ENCODE measurements at places on chromosomes 7 and 10.

GRCh38 chr10:114767986-114768821, 53.4 kb upstream of the FHIP2A start:
- no peak for DNase-seq

GRCh38 chr10:72174297-72174662, 41.5 kb upstream of the ANAPC16 start:
- DNase-seq, result no peak

- no peak for DNase-seq
These were observed 1.5 kb upstream of the TSPAN14 start for GRCh38 chr10:80452640-80453039.

DNA sequence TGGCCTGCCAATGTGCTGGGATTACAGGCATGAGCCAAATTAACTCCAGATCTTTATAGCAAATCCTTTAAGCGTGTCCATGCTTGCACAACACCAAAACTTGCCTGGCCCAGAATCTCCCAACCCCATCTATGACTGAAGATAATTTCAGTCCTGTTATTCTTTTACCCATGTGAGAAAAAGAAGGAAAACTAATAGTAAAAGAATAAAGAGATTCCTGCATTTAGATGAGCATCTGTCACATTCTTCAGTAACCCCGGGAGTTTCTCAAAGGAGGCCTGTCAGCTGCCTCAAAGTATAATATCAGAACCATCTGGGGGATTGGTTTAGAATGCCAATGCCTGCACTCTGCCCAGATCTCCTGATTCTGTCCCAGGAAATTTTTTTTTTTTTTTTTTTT, 158.1 kb upstream of the KMT2E start:
- DNase-seq, result no peak

DNA sequence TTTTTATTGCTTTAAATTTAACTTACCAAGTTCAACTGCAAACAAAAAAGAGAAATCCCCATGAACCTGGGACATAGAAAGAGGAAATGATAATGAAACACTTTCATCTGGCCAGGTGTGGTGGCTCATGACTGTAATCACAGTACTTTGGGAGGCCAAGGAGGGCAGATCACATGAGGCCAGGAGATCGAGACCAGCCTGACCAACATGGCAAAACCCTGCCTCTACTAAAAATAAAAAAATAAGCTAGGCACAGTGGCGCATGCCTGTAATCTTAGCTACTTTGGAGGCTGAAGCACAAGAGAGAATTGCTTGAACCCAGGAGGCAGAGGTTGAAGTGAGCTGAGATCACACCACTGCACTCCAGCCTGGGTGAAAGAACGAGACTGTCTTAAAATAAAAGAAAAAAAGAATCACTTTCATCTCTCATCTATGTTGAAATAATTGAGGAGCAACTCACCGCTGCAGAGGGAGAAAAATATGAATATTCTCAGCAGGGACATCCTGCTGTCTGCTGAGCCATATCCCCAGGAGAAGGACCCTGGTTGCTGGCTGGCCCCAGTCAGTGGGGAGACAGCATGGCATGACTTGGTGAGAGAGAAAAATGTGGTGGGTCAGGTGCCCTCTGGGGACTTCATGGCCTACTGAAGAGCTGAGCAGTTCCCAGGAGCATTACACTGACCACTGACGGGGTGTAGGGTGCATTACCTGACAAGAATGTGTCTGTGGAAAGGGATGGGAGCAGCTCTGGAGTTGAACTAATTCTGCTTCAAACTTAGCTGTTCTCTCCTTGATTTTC, 22.8 kb upstream of the TARP start:
- no peak for DNase-seq

- DNase-seq, result no peak
These were observed 7.3 kb downstream of the PPIF start for GRCh38 chr10:79354615-79355014.

- DNase-seq, result no peak
These were observed 46.3 kb upstream of the HYAL4 start for GRCh38 chr7:123798532-123799188.

DNA sequence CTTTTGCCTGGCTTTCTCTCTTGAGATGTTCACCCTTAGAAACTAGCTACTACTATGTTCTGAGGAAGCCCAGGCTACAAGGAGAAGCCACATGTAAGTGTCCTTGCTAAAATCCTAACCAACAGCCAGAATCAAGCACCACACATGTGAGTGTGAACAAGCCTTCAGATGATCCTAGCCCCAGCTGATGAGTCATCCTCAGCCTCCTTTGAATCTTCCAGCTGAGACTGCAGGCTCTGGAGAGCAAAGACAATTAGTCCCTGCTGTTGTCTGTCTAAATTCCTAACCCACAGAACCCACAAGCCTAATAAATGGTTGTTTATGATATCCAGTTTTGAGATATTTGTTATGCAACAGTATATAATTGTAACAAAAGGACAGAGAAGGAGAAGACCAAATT, 92.8 kb upstream of the TAC1 start:
- no peak for DNase-seq

DNA sequence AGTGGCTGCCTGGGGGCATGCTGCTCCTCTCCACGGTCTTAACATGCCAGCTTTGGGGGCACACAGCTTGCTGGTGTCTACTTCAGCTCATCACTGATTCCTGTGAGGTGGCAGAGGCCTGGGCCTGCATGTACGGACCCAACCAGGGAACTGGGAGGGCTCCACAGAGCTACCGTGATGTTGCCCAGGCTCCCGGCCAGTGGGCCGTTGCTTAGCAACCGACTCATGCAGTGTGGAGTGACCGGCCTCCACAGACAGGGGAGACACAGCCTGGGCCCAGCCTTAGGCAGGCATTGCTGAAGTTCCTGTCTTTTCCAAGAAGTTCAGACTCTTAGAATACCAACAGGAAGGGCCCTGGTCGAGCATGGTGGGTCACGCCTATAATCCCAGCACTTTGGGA, 25.8 kb upstream of the SH2B2 start:
- DNase-seq, result no peak

DNA sequence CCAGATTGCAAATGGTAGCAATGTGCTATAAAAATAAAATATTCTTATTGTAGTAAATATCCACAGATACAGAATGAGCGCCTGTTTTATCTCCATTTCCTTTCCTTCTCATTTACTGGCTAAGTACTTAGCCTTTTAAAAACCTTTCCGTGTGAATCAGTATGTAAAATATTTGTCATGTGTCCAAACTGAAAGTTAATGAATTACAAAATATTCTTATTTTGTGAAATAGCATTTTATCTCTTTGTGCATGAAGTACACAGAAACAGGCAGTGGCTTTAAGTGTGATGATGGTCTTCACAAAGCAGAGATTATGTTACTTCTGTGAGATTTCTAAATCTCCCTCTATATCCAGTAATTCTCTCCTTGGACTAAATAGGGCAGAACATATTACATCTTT, 56.7 kb upstream of the KIAA1217 start:
- no peak for DNase-seq

- DNase-seq, result peak; percentile 19
These were observed at the start of gene STX1A for GRCh38 chr7:73718905-73719805. Gene STX1A, minus strand, starts transcription at chr7:73719669. Its CDS starts 38 bp downstream, at chr7:73719631.

DNA sequence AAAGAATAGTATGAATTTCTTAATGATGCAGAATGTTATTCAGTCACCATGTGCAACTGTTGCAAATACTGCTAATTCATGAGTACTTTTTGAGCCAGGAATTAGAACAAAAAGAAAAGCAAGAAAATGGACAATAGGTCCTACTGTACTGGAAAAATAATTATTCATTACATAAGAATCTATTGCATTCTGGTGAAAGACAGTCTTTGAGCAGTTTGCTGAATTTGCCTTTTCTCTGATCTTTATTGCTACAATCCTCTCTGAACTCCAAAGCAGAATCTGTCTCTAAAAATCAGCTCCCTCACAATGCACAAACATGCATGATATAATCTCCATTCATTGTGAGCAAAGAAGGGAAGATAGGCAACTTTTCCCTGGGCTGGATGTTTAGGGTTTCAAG, 12.8 kb downstream of the IFIT2 start:
- DNase-seq, result no peak

DNA sequence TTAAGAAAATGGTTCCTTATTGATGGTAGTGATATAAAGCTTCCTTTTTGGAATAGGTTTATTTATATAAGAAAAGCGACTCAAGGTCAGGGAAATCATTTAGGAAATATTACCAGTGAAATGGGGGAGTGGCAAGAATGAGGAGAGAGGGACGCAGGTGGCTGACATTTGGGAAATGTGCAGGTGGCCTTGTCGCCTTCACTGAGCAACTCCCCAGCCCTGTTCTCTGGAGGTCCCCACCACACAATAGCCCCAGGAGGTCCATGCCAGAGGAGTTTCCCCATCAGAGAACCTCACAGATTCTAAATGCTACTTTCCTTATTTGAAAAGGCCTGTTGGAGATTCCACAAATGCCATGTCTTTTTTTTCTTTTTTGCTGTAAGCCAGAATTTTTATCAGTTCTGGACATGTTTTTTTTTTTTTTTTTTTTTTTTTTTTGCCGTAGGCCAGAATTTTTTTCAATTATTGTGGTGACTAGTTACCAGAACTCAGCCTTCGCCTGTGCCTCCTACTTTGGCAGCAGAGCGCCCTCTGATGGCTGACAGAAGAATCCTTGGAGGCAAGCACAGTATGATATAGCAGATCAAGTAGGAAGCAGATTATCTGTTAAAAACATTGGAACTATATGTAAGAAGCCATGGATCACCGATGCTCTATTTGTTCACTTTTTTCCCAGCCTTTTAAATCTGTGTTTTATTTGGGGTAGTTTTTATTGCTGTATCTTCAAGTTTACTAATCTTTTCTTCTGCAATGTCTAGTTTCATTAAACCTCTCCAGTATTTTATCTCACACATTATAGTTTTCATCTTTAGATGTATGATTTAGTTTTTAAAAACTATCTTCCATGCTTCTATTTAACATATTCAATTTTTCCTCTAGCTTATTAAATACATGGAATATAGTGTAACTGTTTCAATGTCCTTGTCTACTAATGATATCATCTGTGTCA, 18.6 kb downstream of the OPALIN start:
- DNase-seq, result peak; percentile 40

- DNase-seq, result no peak
These were observed 439.4 kb downstream of the TYW1 start for GRCh38 chr7:67435894-67436535.

DNA sequence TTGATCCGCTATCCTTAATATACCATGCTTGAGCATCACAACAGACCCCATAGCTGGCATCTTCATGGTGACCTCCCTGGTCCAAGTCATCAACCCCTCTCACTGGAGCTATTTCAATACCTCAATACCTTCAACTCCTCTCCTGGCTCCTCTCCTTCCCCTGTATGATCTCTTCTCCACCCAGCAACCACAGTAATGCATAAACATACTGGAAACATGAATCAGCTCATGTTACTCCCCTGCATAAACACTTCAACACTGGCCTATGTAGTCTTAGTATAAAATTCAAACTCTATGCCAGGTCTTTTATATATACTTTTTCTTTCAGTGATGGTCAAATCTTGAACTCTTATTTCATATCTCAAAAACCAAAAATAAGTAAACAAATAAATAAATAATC, 31.8 kb upstream of the TMEM273 start:
- no peak for DNase-seq

DNA sequence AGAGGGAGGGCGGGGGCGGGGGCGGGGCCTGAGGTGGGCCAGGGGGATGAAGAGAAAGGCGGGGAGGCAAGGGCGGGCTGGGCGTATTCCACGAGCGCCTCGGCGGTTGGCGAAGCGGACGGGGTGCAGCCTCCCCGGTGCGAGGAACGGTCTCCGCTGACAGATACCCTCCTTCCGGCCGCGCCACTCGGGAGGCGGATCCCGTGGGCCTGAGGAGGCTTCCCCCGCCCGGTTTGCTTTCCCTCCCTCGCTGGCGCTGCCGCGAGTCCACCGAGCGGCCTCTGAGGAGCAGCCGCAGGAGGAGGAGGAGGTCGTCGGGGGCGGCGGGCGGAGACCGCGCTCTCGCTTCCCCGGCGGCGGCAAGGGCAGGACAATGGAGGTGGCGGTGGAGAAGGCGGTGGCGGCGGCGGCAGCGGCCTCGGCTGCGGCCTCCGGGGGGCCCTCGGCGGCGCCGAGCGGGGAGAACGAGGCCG, at the start of gene TRIM24:
Gene TRIM24, plus strand, starts transcription at position 84 of the 473 bp plus-strand sequence. Its CDS starts 290 bp downstream, at position 374.
- DNase-seq, result peak; percentile 98

DNA sequence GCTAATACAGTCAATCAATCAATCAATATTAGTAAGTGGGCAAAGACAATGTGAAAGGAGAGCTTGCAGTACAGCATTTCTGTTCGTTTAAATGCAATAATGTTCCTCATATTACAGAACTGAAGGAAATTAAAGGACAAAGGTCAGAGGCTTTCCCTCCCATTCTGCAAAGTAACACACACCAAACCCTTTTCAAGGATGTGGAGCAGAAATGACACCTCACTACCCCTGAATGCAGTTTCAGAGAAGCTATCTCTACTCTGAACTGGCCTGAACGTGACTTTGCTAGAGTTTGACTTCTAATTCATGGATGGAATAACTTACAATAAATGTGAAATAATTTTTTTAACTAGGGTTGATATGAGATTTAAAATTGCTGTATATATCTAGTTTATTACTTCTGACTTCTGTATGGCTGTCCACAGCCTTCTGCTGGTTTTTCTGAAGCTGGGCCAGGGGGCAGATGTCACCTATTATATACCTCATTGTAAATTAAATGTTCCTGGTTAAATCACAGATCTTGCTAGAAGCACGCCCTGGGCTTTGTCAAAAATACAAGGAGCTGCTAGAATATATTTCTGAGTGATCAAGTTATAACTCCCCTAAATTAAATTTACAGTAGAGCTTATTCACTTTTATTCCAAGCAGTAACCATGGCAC, 156.9 kb upstream of the C7orf33 start:
- DNase-seq, result no peak

GRCh38 chr10:29001801-29002200, 287.1 kb upstream of the LYZL1 start:
- no peak for DNase-seq

- DNase-seq, result peak; percentile 45
These were observed 1.9 kb upstream of the SH2D4B start for GRCh38 chr10:80535671-80536360.

DNA sequence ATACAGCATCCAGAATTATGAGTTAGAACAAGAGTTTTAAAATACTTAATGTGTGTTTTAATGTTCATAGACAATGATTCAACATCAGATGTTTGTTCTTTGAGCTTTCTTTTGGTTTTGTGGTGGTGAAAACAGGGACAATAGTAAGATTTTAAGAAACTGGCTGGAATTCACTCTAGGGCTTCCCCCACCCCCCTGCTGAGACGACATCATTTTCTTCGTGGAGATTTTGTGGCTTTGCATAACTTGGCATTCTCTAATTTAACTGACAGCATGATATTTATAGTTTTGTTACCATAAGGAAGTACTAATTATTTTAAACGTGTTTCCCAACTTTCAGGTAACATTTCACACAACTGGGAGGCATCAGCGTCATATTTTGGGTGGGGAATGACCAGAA, 184.1 kb downstream of the BICC1 start:
- no peak for DNase-seq

Measured in DMS79 treated with DMSO at 0.1 percent for 48 hours (cell line).